ENCODE measurements at places on chromosomes 12 and 14.

DNA sequence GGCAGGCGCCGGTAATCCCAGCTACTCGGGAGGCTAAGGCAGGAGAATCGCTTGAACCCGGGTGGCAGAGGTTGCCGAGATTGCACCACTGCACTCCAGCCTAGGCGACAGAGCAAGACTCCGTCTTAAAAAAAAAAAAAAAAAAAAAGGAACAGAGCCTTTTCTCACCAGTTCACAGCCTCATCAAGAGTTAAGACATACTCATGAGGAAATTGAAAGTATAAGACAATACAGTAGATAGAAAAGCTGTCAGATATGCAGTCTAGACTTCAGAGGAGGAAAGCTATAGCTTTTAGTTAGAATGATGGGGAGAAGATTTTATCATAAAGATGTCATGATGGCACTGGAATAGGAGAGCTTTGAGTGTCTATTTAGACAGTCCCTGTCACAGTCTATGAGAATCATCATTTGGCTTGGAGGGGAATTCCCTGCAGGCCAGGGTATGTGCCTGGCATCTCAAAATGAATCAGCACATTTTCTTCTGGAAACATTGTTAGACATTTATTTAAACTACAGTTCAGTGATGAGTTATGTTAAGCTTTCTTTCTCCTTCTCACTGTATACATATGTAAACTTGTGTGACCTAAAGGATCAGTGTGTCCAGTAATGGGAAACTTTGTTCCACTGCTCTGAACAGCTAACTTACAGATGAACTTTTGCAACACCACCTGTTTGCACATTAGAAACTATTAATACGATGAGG, 2.9 kb upstream of the RAB35 start:
- no peak for DNase-seq

DNA sequence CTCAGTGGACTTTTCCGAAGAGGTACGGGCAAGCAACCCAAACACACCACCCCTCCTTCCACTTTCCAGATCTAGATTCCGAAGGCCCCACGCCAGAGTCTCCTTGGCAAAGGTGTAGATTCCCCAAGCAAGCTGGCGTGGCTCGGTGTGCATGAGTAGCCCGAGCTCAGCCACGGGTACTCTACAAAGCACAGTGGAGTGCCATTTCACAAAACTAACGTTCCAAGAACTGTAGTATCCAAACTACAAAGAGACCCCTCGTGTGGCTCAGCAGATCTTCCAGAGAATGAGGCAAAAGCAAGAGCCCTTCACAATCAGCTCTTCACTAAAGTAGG, 72.1 kb downstream of the FOXN3 start:
- no peak for DNase-seq

DNA sequence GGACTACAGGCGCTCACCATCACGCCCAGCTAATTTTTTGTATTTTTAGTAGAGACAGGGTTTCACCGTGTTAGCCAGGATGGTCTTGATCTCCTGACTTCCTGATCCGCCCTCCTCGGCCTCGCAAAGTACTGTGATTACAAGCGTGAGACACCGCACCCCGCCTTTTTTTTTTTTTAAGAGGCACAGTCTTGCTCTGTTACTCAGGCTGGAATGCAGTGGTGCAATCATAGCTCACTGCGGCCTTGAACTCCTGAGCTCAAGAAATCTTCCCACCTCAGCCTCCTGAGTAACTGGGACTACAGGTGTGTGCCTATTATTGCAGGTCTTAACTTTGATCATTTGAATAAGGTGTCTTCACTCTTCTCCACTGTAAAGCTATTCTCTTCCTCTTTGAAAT, 5.3 kb upstream of the GLTP start:
- DNase-seq = no peak

GRCh38 chr14:94476023-94476422, at the start of gene SERPINA9:
SERPINA9 (minus strand) TSS chr14:94476197; CDS start chr14:94469840, 6,357 bp downstream.
- no peak for DNase-seq

DNA sequence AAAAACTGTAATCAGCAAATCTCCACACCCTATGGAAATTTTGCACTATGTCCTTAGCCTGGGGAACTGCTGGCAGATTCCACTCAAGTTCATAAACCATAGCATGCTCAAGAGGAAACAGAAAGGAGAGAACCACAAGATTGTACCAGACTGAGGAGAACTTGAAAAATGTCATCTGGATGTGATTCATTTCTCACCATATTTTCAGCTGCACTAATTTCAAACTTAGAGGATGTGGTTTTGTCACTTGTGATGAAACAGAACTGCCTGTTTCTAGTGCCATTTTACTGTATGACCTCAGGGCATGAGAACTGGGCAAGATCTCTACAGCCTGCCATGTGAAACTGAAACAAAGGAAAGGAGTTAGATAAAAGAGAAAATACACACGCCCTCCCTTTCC, 1493.1 kb upstream of the FLRT2 start:
- DNase-seq = no peak

GRCh38 chr12:74910831-74911230, 298.8 kb downstream of the KCNC2 start:
- no peak for DNase-seq

DNA sequence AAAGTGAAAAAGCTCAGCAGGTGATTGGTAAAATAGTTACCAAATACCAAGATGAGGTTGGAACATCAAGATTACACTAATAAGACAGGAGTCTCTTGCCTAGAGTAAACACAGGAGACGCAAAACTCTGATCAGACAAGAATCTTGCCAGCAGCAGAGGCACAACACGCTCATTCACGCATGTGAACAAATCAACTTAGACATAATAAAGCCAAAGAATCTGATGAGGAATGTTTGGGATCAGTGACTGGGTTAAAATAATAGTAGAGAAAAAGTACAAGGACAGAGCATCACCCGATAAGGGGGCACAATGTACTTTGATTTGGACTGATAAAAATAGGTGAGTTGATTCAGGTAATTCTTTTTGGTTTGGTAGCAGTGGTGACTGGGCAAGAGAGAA, 159.5 kb upstream of the GRIP1 start:
- DNase-seq = no peak

- DNase-seq = no peak
These were observed 40.5 kb downstream of the RASSF3 start for GRCh38 chr12:64650762-64651161.

- DNase-seq = no peak
These were observed 137.4 kb downstream of the AEBP2 start for GRCh38 chr12:19576506-19577280.

DNA sequence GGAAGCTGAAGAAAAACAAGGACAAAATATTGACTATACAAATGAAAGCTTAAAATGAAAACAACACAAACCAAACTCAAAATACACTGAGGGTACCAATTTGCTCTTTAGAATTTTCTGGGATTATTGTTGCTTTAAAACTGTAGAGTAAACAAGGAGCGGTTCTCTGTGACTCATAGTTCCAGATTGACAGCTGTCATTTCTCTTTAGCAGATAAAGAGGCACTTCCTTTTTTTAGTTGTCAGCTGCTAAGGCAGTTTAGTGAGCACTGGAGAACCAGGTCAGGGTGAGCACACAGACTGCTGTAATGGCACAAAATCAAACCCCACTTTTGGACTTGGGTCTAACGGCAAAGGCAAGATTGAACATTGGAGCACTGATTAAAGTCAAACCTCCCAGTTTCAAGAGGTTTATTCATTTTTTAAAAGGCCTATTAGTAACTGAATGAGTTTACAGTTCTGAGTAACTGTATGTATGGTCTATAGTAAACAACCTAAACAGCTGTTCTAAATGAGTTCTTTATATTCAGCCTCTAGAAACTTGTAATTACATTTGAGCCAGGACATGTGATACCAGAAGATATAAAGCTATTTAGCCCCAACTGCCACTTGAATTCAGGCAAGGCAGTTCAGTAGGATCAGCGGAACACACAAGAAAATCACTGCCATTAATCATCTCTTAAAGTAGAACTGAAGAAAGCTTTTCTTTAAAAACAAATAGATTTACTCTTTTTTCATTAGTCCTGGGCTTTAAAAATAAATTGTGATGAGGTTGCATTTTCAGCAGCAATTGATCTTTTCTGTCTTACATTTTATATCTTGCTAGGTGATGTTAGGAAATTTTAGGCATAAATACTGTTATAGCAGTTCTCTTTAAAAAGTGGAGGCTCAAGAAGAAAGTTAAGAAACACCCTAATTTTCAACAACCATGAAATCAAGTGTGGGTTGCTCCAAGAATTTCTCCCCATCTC, 71.7 kb upstream of the PRICKLE1 start:
- no peak for DNase-seq

GRCh38 chr14:39491134-39491571, 58.9 kb upstream of the FBXO33 start:
- DNase-seq = no peak

- DNase-seq = no peak
These were observed 6.6 kb downstream of the TXNDC16 start for GRCh38 chr14:52545584-52546317.

DNA sequence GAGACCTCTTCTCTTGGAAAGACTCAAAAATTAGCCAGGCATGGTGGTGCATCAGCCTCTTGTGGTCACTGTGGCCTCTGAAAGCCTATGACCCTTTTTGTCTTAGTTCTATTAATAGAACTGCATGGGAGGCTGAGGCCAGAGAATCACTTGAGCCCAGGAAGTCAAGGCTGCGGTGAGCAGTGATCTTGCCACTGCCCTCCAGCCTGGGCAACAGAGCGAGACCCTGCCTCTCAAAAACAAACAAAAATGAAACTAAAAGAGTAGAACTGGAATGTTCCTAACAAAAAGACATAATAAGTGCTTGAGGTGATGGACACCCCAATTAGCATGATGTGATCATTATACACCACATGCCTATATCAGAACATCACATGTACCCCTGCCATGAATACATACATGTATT, 197.0 kb upstream of the EEA1 start:
- DNase-seq = no peak

GRCh38 chr14:50773632-50774541, 57.1 kb downstream of the NIN start:
- peak; percentile 66 for DNase-seq

DNA sequence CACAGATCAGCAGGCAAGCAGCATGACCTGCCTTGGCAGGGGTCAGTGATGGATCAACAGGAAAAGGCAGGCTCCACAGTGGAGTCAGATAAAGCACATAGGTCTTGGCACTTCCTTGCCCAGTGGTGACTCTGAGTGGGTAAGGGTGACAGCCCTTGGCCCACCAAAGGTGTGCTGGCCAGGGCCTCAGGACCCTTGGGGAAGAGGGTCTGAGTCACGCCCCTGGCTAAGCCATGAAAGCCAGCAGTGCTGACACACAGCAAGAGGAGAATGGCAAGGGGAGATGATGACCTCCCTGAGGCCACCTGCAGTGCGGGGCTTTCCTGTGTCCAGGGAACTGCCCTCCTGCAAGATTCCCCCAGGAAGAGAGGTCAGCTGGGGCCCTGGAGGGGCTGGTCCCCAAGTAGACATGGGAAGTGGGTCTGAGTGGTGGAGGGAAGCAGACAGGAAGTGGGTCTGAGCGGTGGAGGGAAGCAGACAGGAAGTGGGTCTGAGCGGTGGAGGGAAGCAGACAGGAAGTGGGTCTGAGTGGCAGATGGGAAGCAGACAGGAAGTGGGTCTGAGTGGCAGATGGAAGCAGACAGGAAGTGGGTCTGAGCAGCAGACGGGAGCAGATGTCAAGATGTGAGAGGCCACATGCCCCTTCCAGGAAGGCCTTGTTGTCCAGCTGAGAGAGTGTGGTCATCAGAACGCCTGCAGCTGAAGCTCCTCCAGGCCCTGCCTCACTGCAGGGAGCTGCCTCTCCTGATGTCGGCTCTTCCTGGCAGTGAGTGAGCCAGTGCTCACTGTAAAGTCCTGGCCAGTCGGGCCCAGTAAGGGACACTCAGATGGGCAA, 34.8 kb downstream of the DIO3 start:
- DNase-seq = peak; percentile 61
